ENCODE measurements at places on chromosomes 4 and X.

- DNase-seq = no peak
Measured at GRCh38 chr4:116702949-116703348, 382.4 kb downstream of the TRAM1L1 start.

GRCh38 chr4:99808260-99808857 is 8.3 kb upstream of the DAPP1 start:
- peak; percentile 86 for DNase-seq

DNA sequence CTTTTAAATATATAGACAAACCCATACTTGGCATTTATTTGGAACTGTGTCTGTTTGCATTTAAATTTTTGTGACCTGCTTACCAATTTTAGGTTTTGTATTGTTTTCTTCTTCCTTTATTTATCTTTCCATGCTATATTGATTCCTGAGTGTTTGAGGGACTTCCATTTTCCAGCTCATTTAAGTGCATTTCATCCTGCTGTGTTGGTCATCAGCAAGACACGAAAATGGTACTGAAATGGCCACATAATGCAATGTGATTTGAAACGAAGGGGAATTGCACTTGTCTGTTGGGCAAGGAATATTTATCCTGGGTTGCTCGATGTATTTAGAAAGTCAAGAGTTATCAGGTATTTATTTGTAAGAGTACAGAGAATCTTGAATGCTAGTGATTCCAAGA is 524.3 kb upstream of the MAGEB2 start:
- DNase-seq = no peak

DNA sequence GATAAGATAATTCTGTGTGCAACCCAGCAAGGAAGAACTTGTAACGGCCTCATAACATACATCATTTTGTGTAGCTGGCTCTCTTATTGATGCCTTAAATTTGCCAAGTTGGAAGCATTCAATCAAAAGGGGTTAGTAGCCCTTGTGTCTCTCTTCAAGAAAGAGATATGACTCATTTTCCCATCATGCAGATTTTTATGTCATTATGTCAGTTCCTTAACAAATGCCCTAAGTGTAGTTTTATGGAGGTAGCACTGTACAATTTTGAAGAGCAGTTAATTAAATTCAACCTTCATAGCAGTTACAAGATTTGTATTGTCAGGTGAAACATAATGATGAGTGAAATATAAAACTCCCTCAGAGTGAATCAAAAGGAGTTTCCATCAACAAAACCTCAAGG is 215.6 kb downstream of the GRIA3 start:
- no peak for DNase-seq

DNA sequence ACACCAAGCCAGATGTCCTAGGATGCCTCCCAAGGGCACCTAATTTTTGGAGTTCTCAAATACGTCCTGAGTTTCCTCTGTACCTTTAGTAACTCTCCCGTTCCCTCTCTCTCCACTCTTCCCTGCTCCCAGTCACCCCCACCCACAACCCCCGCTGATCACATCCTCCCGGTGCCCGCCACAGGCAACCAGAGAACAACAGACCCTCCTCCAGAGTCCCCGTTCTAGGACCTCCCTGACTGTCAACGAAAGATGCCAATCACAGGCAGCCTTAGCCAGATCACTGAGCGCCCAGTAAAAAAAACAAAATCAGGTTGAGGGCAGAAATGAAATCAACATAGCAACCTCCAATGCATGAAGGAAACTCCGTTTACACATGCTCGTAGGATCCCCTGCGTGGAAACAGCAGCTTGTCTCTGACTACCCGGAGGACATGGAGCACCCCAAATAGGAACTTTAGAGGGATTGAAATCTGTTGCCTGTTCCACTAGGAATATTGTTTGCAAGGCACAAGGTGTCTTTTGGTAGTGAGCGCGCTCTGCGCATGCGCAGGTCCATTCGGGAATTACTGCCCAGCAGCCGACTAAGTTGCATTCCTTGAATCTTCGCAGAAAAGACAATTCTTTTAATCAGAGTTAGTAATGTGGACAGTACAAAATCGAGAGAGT is at the start of gene GABRB1:
TSS of gene GABRB1 (plus strand) at position 557 of the 668 bp plus-strand sequence.
- DNase-seq = peak; percentile 6

DNA sequence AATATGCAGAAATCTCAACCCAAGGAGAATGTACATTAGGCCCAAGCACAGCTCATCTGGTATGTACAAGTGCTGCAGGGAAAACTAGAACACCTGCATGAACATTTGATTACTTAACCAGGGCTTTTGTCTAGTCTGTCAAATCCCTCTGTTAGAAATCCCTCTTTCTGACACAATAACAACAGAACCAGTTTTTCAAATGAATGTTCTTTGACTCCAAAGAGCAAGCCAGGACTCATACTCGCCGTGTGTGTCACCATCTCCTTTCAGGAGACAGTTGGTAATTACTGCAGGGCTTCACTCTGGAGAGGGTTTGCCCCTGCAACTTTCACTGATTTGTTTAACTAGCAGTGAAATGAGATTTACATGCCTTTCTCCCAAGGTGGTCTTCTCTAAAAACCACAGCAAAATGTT is 143.0 kb upstream of the FAM241A start:
- no peak for DNase-seq

DNA sequence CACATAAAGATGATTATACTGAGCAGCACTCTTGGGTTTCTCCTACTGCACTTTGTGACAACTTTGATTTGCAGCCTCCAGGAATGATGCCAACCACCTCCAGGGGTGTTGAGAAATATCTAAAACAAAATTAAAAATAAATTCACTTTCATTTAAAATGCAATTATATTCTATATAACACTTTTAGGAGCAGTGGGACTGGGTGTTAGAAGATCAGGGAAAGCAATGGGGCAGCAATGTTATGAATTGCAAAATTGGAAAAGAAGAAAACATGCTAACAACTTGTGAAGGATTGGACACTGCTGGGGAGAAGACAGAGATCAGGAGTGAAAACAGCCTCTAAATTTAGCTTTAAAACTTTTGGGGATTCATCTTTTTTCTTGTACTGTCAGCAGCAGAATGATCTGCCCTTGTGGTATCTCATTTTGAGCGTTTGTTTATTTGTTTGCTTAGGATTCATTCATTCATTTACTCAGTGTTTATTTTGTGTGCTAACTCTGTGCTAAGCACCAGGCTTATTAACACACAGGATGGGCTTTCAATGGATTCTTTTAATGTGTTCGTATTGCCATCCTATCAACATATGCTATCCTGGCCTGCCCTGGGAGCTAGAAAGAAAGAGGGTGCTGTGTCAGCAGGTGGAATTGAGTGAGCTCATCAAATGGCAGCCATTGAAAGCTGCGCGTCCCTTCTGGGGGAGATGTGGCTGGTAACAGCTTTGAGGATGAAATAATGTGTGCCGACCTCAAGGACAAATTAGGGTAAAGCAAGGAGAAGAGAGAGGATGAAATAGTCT is 96.5 kb downstream of the FRMPD4 start:
- no peak for DNase-seq

- no peak for DNase-seq
Measured at GRCh38 chrX:5775846-5776430, 452.7 kb downstream of the NLGN4X start.

- no peak for DNase-seq
Measured at GRCh38 chrX:29435396-29435795, 780.0 kb upstream of the MAGEB2 start.

DNA sequence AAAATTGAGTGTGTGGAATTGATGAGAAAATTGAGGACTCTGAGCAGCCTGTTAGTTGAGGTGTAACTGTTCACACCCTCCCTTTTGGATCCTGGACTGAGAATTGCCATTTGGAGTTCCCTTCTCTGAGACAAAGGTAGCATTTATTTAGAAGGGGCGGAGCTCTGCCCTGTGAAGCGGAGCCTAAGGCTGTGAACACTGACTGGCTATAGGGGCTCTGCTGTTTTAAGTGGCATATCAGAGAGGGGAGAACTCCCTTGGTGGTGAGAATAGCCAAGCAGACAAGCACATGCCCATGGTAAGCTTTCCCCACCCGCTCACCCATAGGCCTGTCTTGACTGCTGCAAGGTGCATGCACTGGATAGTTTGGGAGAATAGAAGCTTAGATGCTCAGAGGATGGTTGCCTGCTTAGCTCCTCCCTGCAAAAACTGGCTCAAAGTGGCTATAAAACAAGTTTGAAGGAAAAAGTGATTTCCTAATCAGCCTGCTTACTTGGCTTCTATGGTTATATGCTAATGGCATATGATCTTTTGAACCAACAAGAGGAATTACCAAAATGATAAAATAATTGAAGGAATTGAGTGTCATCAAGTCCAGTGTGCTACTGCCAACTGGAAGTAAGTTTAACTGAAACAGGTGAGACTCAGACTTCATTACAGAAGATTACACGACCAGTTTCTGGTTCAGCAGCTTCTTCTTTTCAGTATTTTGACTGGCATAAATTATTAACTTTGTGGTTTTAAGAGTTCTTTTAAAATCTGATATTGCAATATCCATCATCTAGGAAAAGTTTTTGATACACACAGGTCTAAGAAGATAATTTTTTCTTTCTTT is 108.4 kb downstream of the AFF1 start:
- DNase-seq = no peak

- DNase-seq = no peak
Measured at GRCh38 chrX:24184018-24184417, 34.5 kb downstream of the ZFX start.

DNA sequence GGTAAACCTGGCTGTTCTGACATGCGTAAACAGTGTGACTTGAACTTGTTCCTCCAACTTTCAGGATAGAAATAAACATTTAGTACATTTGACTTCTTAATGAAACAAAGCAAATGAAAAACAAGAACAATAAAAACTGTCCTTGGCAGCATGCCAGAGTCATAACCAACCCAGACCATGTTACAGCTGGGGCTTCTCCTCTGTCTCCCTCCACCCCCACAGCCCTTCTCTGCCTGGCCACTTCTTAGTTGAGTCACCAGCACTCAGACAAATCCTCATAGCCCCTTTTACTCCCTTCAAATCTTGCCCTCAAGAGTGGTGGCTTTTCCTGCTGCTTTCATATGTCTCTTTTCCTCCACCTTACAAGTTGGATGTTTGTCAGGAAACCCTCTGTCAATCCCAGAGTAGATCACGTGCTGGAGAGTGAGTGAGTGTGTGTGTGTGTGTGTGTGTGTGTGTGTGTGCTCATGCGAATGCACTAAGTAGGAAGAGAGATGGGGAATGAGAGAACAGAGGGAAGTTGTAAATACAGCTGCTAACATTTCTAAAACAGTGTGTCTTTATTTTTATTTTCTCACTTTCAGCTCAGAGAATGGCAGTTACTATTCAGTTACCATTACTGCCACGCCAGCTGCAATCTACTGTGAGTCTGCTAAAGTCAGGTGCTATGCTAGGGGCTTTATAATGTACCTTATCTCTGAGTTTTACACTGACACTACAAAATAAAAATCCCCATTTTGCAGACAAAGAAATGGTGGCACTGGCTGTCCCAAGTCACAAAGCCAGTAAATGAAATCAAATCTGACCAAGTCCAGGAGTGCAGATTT is 15.0 kb downstream of the SCARB2 start:
- peak; percentile 72 for DNase-seq

- no peak for DNase-seq
Measured at GRCh38 chr4:80206521-80207171, 9.3 kb downstream of the PRDM8 start.

DNA sequence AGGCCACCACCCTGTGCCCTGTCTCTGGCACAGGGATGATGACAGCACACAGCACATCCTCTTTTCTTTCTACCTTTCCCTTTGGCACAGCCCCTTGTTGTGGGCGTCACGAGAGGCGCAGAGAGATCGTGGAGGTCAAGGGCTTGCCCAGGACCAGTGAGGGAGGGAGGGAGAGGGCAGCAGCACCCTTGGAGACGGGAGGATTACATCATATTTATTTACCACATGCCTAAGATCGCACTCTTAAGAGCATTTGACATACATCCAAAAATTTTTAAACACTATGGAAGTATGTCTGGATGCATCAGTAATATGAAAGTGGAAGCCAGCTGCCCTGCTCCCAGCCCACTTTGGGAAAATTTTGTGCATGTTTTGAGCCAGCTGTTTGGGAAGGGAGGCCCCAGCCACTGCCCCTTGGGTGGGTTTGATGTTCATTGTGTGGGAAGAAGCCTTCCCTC is 12.7 kb downstream of the WFS1 start:
- DNase-seq = no peak

DNA sequence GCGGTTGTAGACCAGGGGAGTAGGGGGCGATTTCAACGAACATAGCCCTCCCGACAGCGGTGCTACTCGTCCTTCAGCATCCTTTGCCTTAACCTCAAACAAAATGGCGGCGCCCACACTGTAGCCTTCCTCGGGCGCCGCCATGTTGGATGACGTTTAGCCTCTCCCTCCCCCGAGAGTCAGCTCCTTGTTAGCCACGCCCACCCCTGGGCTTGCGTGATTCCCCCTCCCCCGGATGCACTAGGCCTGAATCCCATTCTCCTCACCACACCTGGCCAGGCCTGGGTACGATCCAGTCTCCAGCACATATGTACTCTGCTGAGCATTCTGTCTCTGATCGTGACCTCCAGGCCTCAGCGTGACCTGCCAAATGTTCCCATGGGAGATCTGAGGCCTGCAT is 49.0 kb upstream of the ZNF157 start:
- DNase-seq = peak; percentile 1

DNA sequence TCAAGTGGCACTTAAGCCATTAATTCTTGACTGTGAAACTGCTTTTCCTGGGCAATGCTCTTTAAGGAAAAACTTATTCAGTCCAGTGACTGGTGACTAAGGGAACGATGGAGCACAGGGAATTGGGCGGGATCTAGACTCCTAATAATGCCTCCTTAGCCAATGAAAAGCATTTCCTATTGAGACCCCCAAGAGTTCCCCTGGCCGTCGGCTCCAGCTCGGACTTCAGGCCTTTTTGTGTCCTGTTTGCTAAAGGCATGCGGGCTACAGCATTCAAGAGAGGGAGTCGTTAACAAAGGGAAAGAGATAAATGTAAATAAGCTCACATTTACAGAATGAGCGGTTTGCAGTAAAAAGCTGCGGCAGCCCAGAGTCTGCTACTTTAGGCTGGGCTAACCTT is at the start of gene LPAR4:
TSS of gene LPAR4 (plus strand) at position 232 of the 400 bp plus-strand sequence. CDS start 7,150 bp downstream, outside the sequence.
- no peak for DNase-seq

GRCh38 chr4:129474698-129475097 is 378.7 kb downstream of the C4orf33 start:
- DNase-seq = no peak

DNA sequence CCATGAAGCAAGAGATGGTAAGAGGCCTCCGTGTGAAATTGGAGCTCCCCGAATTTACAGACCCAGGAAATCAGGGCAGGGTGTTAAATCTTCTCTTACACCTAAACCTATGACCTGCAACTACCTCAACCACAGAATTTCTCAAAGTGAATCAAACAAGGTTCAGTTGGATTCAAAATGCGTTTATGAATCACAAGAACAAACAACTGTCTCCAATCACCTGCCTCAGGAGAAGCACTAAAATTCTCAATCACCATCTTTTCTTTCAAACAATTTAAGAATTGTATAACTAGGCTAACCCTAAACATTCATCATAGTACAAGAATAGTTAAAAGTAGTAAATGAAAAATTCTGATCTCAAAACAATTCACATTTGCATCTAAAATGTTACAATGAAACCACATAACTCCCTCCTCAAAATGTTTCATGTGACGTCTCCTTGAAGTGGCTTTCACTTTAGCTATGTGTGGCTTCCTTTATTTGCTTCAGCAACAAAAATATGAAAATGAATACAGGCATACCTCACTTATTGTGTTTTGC is 19.2 kb downstream of the PPP3CA start:
- peak; percentile 83 for DNase-seq

Measured in activated CD4-positive, alpha-beta T cell treated with anti-CD3 and anti-CD28 coated beads, Interleukin-2, Interleukin-6, amounts not matched to agents 100 ng/mL and 50 ng/mL, durations not matched to agents 16 hours and 8 hours (primary cell).